ENCODE measurements at places on chromosomes 7 and 10.

GRCh38 chr7:85184599-85185423 is 2.0 kb downstream of the SEMA3D start:
- peak; percentile 28 for DNase-seq

DNA sequence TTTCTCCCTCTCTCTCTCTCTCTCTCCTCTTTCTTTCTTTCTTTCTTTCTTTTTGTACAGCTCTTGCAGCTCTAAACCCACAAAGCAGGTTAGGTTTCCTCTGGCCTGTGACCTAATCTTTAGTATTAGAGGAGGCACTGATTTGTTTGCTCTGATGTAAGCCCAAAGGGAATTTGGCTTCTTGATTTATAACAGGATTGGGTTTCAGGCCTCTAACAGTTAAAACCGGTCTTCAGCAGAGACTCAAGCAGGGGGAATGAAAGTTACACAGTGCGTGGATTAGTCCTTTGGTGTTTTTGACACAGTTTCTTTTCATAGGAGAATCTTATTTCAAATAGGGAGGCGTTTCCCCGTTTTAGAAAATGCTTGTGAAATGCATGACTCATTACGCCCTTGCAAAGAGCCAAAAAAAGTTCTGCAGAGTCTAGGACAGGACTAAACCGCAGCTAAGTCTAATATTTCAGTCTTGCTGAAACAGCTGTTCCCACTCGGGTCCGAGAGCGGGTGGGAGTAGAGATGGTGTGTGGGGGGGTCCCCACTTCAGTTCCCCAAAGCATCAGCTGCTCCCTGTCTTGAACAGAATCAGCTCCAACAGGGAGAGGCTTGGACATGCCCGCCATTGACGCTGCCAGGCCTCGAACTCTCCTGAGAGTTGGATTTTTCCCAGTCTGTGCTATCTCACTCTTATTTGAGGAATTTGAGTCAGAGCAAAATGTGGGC is 296.5 kb upstream of the PITRM1 start:
- peak; percentile 98 for DNase-seq

DNA sequence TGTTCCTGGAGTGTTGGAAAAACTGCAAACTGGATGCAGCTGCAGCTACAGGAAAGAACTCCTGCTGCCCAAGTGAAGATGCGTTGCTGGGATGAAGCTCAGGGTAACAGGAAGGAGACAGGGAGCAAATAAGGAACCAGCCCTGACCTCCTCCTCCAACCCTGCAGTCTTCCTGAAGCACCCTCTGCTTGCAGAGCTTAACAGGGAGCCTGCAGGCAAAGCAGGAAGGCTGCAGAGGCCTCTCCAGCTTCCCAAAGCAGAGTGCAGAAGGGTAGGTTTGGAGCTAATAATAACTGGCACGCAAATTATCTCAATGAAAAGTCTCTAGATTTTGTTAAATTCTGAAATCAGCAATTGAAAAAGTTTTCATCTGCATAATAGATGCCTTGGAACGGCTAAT is 92.5 kb downstream of the SORCS1 start:
- no peak for DNase-seq

DNA sequence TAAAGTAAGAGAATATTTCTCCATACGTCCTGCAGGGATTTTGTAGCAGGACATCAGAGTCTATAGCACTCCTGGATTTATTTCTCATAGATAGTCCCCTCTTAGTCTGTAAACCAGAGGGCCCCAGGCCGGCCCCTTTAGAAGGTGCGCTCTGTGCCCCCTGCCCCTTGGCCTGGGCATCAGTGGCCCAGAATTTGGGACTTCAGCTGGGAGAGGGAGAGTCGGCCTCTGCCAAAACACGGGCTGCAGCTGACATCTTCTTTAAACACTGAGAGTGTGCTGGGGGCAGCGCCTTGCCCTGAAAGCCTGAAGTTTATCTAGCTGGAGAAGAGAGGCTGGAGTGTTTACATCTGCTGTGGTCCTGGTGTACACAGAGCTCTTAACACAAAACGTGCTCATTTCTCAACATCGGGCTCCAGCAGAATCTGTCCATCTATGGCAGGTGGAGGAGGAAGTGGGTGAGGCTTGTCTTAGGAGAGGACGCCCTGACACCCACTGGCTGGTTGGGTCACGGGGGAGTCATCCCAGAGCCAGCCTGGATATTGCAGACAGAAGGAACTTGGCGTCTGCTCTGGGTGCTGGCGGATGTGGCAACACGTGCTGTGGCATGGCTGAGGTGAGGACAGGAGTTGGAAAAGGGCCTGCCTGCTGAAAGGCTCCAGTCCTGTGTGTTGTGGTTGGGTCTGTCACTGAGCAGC is 5.0 kb upstream of the TACR2 start:
- DNase-seq, result no peak

- DNase-seq, result no peak
These were observed 20.1 kb downstream of the CHUK start for GRCh38 chr10:100209303-100209702.

GRCh38 chr10:62961951-62962523 is 145.9 kb upstream of the EGR2 start:
- peak; percentile 59 for DNase-seq

DNA sequence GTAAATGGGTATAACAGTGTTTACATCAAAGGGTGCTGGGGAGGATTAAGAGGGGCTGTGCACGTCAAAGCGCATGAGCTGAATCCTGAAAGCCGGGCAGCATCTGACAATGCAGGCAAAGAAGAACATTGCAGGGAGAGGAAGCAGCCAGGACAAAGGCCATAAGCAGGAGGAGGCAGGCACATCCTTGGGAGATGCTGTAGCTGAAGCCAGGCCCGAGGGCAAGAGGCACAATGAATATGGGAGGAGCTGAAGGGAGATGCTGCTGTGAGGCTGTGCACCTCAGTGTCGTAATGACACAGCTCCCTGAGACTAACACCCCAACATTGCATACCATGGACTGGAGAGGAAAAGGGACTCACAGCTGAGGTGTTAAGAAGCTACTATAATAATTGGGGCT is 129.2 kb downstream of the BTAF1 start:
- DNase-seq, result no peak

GRCh38 chr10:85194706-85195105 is 866.3 kb downstream of the CCSER2 start:
- no peak for DNase-seq

DNA sequence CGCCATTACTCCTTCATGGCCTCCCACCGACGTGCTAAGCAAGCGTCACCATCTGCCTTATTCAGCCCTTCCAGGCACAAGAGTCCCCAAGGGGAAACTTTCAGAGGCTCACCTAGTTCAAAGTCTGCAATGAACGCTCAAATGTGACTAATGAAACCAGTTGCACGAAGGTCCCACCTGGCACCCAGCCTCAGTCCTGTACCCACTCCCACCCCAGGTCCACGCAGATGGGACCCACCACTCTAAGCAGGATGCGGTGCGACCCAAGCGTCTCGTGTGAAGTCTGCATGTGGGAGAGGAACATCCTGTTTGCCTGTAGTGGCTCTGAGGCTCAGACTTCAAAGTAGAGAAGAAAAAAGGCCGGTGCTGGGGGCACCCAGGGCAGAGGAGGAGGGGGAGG is 40.3 kb downstream of the RGS10 start:
- no peak for DNase-seq

GRCh38 chr7:114439581-114439980 is 25.0 kb downstream of the FOXP2 start:
- no peak for DNase-seq

DNA sequence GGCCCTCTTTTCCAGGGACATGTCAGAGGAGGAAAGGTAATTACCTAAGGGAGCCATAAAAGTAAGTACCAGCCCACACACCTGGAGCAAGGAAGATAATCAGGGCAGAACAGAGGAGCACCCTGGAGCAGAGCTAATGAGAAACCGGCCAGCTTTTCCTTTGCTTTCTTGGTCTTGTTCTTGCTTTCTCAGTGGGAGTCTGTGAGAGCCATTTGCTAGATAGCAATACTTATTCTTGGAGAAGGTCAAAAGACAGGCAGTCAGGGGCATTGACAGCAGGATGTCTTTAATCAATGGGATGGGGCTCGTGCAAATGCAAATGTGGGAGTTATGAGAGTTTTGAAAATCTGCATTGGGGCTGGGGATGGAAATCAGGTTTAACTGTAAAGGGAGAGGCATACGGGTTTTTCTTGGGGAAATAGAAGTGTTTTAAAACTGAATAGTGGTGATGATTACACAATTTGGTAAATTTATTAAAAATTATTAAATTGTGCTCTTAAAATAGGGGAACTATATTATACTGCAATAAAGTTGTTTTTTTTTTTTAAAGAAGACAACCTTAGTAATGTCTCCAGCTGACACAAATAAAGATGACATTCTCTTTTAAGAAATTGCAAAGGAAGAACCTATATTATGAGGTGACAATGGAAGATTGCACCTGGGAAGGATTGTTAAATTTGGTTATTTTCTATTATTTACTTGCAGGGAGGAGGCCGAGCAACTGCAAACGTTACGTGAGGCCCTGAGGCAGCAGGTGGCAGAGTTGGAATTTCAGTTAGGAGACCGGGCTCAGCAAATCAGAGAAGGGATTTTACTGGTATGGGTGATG is 35.6 kb upstream of the PPP1R17 start:
- no peak for DNase-seq

DNA sequence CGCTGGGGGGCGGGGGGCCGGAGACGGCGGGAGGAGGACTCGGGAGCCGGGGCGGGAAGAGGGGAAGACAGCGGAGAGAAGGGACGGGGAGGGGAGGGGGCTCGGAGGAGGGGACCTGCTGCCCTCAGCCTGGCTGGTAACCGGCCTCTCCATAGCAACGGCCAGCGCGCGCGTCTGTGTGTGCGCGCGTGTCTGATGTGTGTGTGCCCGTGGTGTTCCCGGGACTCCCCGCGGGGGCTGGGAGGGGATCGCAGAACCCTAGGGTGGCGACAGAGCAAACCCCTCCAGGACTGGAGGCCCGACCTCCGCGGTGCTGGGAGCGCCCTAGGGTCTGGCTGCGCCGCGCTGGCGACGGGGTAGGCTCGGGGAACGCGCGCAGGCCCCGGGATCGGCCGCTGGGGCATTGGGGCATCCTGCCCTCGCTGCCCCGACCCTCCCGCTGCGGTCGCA is 356.3 kb downstream of the DNAJB6 start:
- no peak for DNase-seq

GRCh38 chr7:36300696-36301350 is 88.8 kb upstream of the ANLN start:
- DNase-seq, result no peak

GRCh38 chr7:14341200-14341775 is 351.8 kb upstream of the ETV1 start:
- no peak for DNase-seq

DNA sequence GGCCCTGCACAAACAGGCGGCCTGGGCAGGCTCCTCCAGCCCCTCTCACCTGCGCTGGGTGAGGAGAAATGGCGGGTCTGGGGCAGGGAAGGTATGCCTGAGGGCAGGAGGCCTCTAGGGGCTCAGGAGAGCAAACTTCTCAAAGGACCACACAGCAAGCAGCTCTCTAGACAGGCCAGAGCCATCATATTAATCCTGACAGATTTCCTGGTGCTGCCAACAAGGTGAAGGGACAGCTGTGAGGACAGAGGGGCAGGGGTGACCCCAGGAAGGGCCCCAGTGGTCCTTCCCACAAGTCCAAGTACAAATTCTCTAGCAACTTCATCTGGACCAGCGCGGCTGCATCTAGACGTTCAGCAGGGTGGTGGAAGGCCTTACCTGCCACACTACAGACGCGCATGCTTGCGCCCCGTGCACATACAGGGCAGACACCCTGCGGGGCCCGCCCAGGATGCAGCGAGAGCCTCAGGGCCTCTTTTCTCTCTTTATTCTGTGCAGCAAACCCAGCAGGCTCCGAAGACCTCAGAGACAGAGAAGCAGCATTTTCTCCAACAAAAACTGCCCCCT is 62.1 kb downstream of the ZRANB1 start:
- no peak for DNase-seq

Measured in fibroblast of mammary gland (primary cell).